ENCODE measurements at places on chromosomes 3 and 15.
A peak's percentile ranks its signal among the peaks of the same experiment; 100 is the strongest.

DNA sequence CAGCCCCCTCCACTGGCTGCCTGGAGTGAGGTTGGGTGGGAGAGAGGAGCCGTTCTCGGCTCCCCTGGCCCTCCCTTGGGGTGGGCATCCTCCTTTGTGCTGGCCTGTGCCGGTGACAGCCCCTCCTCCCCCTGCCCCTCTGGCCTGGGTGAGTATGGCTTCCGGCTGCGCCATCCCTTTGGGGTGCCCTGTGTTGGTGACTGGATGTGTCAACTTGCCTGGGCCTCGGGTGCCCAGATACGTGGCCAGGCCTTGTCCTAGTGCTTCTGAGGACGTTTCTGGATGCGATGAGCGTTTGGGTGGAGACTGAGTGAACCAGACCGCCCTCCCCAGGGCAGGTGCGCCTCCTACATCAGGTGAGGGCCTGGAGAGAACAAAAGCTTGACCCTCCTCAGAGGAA lies 59.7 kb downstream of the PLXNA1 start:
- DNase-seq = no peak

GRCh38 chr3:34106879-34107278 lies 308.4 kb downstream of the PDCD6IP start:
- peak; percentile 2 for DNase-seq

DNA sequence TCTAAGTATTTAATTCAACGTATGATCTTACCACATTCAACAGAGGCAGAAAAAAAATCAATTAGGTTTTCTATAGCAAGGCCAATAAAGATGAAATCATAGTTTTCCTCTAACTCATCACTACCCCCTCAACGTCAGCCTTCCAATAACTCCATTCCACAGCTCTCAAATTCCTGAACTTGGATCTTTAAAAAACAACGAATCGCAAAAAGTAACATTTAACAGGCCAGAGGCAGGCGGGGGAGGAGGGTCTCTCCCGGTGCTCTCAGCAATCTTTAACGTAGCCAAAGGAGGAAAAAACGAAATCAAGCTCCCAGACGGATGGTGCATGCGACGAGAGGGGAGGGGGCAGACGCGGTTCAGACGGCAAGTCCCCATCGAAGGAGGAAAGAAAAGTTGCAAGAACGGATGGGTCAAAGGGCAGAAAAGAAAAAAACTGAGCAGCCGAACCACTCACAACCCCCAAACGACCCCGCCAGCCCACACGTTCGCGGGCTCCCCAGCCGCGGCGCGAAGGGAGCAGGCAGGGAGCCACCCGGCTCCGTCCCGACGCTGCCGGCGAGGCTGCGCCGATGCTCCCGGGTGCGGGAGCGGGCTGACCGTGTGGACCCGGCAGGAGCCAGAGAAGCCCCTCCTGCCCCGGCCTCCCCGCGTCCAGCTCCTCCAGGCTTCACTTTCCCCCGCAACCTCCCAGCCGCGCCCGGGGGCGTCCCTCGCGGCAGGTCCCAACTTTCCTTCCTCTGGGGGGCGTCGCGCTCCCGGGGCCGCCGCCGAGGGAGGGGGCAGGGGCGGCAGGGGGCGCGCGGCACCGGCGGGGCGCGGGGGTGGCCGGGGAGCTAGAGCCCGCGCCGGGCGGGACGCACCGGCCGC lies 703 bp downstream of the PEAK1 start:
- DNase-seq = peak; percentile 16

DNA sequence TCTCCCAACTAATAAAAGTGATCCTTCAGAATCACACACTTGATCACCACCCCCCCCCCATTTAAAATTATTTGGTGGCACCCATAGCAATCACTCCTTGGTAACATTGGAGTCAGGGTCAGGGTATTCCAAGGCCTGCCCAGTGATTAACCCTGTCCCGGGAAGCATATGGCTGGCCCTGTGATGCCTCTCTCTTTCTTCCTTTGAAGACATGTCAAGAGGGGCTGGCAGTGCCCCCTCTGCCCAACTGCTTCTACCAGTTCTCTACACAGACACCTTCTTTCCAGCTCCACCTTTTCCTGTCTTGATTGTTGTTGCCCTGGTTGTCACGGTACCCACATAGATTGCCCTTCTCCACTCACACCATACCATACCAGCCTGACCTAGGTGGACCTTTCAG lies 30.9 kb upstream of the MANF start:
- no peak for DNase-seq

DNA sequence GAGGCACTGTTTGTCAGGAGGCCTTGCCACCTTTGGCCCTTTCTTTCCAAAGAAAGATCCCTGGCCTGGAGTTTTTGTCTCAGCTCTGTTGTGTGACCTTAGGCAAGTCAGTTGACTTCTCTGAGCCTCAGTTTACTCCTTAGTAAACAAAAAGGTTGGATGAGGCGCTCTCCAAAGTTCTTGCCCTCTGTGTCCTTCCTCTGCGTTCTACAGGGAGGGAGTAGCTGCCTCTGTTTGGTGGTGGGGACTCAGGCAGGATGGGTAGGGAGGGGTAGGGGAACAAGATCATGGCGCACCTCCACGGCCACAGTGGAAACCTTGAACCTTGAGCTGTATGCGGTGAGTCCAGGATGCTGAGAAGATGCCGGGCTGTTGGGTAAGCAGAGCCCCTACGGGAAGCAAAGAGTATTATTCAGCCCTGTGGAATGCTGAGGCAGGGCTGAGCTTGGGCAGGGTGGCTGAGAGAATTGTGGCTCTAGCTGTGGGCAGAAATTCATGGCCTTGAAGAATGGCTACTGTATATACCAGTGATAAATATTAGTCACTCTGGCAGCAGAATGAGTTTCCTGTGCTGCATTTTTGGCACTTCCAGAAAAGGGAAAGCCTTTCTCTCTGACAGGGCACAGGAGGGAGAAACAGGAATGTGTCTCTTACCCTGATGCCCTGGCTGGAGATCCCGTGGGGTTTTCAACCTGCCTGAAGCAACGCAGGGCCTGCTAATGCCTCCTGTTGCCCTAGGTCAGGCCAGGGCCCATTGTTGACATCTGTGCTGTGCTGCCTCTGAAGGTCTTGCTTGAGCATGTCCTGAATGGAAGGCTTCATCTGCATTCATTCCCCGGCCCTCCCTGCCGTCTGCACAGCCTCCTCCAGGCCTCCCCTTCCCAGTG lies 39.9 kb downstream of the SMAD3 start:
- DNase-seq = no peak

DNA sequence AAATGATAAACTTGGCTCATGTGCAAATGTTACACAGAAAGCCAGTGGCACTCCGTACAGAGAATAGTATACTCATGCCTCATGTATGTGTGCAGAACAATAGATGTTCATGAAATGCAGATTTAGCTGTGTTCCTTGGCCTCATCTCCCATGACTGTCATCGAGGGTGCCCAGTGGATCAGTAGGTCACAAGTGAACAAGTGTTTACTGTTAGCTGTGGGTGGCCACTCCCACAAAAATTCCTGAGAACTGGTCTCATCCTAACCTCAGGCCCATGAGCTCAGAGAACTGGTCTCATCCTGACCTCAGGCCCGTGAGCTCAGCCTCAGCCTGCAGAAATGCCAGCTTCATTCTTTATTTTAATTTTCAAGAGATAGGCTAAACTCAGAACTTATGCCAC lies 124.1 kb downstream of the GADL1 start:
- no peak for DNase-seq

- no peak for DNase-seq
These were observed 41.1 kb upstream of the CHRNB4 start for GRCh38 chr15:78682004-78682651.

- DNase-seq = no peak
These were observed 65.4 kb upstream of the UMPS start for GRCh38 chr3:124664804-124665203.

DNA sequence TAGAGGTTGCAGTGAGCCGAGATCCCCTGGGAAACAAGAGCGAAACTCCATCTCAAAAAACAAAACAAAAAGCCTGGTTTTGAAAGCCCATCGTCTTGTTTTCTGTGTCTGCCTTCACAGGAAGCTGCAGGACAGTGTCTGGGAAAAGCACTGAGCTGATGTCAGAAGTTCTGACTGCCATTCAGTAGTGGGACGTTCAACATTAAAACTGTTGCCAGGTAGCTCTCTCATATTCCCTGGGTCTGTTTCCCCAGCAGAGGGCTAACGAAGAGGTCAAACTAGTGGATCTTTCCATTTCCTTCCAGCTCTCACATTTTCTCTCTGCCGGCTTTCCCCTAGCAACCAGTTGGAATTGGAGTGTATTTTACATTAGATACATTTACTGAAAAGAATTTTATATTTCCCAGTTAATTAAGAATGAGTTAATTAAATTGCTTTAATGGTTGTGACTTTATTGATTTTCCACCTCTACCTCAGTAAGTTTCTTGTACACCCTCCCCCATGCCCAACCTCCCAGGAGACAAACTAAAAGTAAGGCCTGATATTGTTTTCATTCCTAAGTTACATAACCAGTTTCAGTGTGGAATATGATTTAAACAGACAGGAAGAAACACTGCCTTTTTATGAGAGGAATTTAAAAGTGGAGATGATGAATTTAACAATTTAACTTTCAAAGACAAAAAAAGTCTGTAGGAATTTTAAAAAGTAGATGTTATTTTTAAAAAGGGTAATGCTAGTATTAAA lies 29.9 kb downstream of the RCN2 start:
- no peak for DNase-seq

DNA sequence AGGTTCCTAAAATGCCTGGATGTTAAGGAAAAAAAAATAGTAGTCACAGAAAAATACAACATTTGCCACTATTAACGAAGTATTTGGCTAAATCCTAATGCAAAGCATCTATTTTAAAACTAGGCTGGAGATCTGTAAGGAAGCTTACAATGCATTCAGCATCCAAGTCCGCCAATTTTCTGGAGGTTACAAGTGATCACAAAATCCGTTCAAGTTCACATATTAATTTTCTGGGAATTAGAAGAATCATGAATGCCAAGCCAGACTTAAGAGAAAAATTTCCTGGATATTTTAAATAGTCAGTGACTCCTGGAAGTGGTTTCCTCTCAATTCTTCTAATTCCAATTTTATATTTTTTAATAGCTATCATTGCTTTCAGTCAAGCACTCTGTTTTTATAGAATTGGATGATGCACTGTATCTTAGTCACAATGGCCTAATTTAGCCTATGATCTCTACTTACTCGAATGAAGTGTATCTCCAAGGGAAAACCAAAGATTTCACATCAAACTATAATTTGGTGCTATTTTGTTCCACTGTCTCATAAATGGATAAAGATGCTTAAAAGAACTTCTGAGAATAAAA lies 60.4 kb downstream of the P3H2 start:
- no peak for DNase-seq

GRCh38 chr3:164498917-164499316 lies 579.4 kb downstream of the SI start:
- no peak for DNase-seq

- DNase-seq = no peak
These were observed 7.3 kb downstream of the MGLL start for GRCh38 chr3:127815001-127815400.

DNA sequence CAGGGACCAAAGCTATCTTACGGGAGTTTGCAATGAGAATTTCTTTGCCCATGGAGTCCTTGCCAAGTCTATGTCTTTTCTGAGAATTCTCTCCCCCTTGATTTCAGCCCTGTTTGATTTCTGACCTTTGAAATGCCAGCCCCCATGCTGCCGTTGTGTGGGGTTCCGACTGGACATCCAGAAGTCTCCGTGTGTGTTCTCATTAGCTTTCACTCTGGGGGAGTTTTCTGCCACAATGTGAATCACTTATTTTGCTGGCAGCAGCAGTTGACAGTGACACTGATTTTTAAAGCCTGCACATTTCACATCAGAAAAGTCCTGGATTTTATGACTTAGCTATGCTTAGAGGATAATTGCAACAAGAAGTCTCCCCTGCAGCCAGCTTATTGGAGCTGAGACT lies 98.4 kb upstream of the CTDSPL start:
- DNase-seq = no peak

- no peak for DNase-seq
These were observed 2.9 kb upstream of the SATB1 start for GRCh38 chr3:18428036-18428435.

DNA sequence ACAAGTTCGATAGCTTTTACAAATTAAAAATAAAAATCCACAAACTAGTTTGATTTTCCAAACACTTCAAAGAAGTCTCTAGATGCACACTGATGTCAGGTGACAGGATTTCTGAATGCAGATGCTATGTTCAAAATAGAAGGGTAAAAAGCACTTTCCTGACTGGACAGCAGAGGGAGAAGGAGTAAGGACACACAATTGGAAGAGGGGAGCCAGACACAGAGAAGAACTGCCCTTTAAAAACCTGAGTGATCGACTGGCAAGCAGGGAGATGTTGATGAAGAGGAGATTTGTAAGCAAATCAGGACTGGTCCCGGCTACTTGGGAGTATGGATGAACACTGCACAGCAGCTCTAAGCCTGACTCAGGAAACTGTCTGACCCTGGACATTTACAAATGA lies 612.8 kb downstream of the MAGI1 start:
- DNase-seq = no peak

DNA sequence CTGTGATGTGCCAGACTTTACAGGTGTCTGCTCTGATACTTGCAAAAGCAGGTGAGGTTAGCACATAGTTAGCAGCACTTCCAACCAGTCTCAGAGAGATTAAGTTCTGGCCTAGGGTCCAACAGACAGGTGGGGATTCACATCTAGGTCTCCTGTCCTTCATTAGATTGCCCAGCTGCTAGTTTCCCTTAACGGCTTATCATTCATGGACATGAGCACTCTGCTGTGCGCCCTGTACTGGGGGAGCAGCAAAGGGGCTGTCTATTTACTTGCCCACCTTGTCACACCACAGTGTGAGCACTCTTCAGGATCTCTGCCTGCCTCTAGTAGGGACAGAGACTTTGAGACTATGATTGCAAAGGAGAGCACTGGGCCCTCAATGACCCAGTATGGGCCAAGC lies 8.7 kb downstream of the SPSB4 start:
- DNase-seq = no peak

GRCh38 chr3:149388001-149388440 lies 10.6 kb upstream of the TM4SF1 start:
- no peak for DNase-seq

DNA sequence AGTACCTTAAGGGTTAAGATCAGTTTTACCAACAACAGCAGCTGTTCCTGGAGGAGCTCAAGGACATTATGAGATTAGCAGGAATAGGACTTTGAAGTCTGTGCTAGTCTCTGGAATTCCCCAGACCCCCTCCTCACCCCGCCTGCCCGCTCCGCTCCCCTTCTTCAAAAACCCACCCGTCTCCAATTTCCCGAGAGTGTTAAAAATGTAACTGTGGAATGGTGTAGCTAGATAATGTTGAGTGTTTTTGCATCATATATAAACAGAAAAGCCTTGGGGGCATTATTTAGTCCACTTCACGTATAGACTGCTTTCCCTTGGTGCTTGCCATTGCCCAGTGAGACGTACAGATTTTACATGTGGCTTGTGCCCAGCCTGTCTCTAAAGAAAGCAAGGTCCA lies 65.0 kb upstream of the SEMA6D start:
- DNase-seq = no peak
